ENCODE measurements at places on chromosomes 7 and 10.

DNA sequence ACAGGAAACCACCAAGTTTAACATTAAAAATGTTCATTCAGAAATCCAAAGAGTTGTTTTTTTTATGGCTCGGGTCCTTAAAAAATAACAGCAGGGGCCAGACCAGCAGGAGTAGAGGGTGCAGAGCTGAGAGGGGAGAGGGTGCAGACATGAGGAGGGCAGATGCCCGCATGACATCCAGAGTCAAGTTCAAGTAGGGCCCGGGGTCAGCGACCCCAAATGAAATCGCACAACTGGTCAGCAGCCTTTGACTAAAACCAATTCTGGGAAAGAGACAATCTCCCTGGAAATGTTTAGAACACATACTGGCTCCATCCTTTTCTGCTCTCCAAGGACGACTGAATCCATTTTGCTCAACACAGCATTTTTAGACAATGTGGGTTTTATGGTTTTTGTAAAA is 297.5 kb downstream of the FGFR2 start:
- no peak for DNase-seq

DNA sequence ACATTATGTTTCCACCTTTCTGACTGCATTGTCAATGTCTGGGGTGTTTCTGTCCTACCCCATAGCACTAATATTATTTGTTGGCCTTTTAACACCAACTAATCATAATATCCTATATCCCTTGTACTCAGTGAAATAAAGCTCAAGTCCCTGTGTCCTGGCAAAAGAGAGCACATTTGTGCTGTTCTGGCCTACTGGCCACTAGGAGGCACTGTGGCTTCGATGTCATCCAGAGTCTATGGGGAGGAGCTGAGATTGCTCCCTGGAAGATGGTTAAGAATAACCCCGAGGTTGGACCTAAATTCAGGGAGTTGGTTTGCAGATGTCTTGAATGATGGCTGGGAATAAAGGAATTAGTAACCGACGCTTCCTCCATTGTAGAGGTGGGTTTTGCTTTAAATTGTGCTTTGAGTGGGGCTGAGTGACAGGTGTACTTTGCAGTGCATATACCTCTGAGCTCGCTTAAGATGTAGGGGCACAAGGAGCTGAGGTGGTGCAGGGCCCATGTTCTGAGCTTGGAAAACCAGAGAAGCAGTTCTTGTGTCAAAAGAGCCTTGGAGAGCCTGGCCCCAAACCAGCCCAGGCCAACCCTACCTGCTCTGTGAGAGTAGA is 191.2 kb upstream of the PRSS1 start:
- DNase-seq = peak; percentile 19

DNA sequence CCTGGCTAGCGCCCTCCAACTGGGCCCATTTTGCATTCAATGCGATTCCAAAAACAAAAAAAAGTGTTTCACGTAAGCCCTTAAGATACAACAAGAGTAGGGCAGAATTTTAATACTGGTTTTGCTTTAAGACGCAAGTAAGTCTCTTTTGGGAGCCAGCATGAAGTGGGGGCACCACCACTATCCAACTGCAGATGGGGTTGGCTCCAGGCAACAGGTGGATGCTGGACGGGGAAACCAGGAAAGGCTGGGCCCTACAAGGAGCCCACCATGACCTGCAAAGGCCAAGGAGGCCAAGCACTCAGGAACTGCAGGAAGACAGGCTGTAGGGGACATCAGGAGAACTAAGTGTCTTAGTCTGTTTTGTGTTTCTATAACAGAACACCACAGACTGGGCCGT is 86.5 kb upstream of the INSIG1 start:
- DNase-seq = no peak

DNA sequence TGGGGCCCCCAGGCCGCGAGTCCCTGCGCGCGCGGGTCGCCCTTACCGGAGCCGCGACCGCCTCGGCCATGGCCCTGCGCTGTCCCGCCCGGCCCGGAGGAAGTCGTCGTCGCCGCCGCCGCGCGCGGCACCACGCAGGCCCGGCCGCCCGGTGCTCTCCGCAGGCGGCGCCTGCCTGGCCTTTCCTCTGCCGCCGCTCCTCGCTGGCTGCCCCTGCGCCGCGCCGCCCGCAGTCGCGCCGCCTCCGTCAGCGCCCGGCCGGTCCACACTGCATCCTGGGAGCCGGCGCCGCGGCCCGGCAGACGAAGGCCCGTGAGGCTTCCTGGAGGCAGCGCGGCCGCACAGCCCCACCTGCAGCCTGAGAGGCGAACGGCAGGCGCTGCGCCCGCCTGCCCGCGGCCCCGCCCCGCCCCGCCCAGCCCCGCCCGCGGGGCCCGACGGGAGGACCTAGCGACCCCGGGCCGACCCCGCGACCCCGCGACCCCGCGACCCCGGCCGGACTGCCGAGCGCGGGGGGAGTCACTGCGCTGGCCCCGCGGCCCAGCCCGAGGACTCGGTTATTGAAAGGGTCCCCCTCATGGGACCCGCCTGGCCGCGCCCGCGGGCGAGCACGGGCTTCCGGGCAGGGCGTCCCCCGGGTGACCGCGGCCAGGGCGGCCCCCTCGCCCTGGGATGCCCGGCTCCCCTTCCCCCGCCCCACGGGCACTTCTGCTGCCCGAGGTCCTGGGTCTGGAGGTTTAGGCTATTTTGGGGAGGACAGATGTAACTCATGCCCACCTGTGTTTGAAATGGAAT is at the start of gene ZNF746:
ZNF746 (minus strand) TSS at position 343 of the 795 bp plus-strand sequence; CDS start at position 70, 273 bp downstream.
- DNase-seq = peak; percentile 75

DNA sequence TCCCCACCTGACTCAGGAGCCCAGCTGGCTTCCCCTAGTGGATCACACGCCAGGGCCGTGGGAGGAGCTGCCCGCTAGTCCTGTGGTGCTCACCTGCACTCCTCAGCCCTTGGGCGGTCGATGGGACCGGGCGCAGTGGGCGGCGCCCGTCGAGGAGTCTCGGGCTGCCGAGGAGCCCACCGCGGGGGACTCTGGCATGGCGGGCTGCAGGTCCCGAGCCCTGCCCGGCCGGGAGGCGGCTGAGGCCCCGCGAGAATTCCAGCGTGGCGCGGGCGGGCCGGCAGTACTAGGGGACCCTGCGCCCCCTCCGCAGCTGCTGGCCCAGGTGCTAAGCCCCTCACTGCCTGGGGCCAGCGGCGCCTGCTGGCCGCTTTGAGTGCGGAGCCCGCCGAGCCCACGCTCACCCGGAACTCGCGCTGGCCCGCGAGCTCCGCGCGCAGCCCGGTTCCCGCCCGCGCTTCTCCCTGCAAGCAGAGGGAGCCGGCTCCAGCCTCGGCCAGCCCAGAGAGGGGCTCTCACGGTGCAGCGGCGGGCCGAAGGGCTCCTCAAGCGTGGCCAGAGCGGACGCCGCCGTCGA is 367.9 kb downstream of the TYW1 start:
- no peak for DNase-seq

- no peak for DNase-seq
These were observed 48.7 kb downstream of the SP8 start for GRCh38 chr7:20737840-20738448.

GRCh38 chr10:21526860-21527597 is 1.5 kb upstream of the SKIDA1 start:
- peak; percentile 30 for DNase-seq

Data from CD8-positive, alpha-beta memory T cell (primary cell).